ENCODE measurements at places on chromosomes 4 and X.

- no peak for DNase-seq
Observed at GRCh38 chr4:159103384-159103990, 608 bp downstream of the RAPGEF2 start.

- DNase-seq = no peak
Observed at GRCh38 chr4:162770761-162771490, 395.8 kb downstream of the NAF1 start.

DNA sequence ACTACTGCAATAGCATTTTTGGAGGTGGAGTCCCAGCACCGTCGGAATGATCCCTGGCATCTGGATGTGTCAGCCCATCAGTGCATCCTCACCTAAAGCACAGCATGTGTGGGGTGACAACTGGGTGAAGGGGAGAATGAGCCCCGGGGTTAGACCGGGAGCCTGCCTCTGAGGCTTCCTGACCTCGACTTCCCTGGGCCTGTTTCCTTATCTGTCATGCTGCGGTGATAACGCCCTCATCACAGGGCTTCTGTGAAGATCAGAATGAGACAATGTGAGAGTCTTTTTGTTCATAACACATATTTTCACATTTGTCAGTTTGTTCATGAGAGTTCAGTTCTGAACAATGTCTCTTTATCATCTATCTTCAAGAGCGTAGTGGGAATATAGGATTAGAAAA lies 31.1 kb upstream of the PDLIM3 start:
- DNase-seq = no peak

DNA sequence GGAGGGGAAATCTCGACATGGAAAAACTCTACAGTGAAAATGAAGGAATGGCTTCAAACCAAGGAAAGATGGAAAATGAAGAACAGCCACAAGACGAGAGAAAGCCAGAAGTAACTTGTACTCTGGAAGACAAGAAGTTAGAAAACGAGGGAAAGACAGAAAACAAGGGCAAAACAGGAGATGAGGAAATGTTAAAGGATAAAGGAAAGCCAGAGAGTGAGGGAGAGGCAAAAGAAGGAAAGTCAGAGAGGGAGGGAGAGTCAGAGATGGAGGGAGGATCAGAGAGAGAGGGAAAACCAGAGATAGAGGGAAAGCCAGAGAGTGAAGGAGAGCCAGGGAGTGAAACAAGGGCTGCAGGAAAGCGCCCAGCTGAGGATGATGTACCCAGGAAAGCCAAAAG lies 1.3 kb downstream of the TCEAL4 start:
- DNase-seq = no peak
